ENCODE measurements at places on chromosomes 7 and 10.
A peak's percentile ranks its signal among the peaks of the same experiment; 100 is the strongest.

DNA sequence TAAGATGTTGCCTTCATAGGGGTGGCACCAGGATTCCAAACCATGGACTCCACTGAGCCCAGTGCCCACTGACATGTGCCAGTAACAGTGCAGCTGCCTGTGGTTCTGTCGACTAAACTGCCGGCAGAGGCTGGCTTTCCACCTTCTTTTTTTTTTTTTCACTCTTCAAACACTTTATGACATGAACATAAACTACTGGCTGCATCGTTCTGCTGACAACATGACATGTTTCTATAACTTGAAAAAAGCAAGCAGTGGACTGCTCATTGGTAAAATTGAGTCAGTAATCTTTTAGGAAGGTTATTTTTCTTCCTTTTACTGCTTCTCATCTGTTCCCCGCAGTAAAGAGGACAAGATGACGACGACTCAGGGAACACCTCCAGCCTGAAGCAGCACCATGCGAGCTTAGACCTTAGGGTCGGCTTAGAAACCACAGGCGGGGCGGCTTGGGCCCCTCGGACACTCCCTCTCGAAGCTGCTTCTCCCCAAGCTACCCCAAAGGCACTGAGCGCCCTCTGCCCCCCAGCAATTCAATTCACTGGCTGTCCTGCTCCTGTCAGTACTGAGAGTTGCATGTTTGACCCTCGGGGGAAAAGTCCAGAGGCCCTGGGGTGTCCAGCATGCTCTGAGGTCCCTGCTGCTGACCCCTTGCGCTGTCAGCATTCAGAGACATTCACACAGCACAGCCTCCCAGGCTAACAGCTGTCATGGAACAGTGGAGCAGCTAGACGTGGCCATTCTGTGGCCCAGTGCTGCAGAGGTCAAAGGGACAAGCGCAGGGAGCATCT is 112.5 kb downstream of the EGFR start:
- H3K36me3 ChIP-seq = no peaks in the 10 kb centered on the region
- no peak overlapping the region for H3K27ac ChIP-seq

GRCh38 chr7:38367301-38367890 is 94.0 kb upstream of the TARP start:
- H3K36me3 ChIP-seq = no peaks in the 10 kb centered on the region
- H3K4me1 ChIP-seq = peaks cover 7% of the 10 kb centered on the region
- H3K27ac ChIP-seq = 0 out of 2 replicates have a peak overlapping the region, but pooled peaks have one; percentile 18

DNA sequence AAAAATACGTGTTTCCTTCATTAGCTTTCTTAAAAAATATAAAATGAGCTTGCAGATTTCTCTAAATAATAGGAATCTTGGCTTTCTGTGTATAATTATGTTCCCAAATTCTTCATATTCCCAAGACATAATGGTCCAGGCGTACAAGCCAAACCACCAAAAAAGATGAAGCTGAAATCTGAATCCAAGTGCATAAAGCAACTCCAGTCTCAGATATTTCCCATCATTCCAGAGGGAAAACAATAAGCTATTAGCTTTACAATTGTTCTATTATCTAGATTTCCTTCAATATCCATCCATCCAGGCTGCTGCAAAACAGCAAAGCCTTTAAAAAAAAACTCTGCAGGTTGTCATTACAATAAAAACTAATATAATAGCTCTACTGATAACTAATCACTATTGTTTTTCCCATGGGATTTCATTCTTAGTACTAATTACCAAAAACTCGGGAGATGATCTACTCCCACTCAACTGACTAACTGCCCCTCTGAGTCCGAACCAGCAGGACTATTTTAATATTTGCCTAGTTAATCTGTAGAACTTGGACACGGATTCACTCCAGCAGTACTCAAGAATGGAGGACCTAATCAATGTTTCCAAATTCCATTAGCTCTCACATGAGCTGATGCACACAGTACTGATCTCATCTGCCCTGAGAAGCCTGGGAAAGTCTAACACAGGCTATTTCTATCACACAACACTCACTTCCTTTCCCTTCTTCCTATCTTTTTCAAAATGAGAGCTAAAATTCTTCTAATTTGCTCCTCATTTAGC is 108.9 kb upstream of the ASAH2 start:
- no peak overlapping the region for H3K27ac ChIP-seq
- DNase-seq = no peak
- no peak overlapping the region for H3K4me3 ChIP-seq

DNA sequence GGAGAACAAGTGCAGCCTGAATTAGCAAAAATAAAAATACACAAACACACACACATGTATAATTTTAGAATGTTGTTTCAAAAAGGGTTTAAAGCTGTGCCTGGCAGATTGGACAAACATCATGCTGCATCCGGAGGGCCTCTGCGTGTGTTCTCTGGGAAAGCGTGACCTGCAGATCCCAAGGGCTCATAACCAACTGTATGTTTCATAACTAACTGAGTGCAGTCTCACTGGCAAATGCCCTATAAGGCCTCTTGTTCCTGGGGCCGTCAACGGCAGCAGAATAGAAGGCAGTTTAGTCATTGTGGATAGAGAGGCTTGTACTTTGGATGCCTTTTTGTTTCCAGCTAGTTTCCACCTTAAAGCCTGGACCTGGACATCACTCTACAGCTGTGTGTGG is 243.8 kb upstream of the KIAA1217 start:
- no peak for DNase-seq
- H3K27me3 ChIP-seq = no peaks in the 10 kb centered on the region
- H3K27ac ChIP-seq = no peak overlapping the region
- H3K36me3 ChIP-seq = no peaks in the 10 kb centered on the region
- H3K4me1 ChIP-seq = no peaks in the 10 kb centered on the region

DNA sequence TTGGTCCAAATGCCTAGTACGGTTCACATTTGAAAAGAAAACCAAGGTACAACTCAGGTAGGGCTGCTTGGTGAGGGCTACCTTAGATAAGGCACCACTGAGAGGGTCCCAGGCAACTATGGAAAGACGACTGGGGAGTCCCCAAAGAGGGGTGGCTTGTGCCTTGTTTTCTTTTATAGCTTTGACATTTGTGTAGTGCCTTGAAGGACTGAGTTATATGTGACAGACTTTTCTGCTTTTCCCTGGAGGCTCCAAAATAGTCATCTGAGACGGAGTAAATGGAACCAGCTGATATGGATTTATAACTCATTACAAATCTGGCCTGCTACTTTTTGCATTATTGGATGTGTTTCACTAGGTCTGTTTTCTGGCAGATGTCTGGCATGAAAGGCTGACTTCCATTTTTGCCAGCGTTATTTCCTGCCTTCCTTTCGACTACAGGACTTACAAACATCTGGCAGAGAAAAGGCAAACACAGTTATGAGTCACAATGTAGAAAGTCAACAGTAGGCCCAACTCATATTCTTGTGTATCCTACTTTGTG is 88.2 kb upstream of the IMMP2L start:
- no peak overlapping the region for H3K27ac ChIP-seq
- no peaks in the 10 kb centered on the region for H3K27me3 ChIP-seq
- no peak for DNase-seq

- no peaks in the 10 kb centered on the region for H3K36me3 ChIP-seq
- peaks cover 11% of the 10 kb centered on the region for H3K4me1 ChIP-seq
- H3K4me3 ChIP-seq = no peak overlapping the region
- DNase-seq = no peak
- H3K27me3 ChIP-seq = no peaks in the 10 kb centered on the region
- no peak overlapping the region for H3K27ac ChIP-seq
These were observed 5.4 kb downstream of the BRI3 start for GRCh38 chr7:98286701-98287485.

GRCh38 chr10:11934262-11934661 is 108.3 kb downstream of the UPF2 start:
- no peak for DNase-seq
- H3K36me3 ChIP-seq = peaks cover 25% of the 10 kb centered on the region
- H3K27me3 ChIP-seq = no peaks in the 10 kb centered on the region
- no peak overlapping the region for H3K27ac ChIP-seq
- H3K4me3 ChIP-seq = no peak overlapping the region
- no peaks in the 10 kb centered on the region for H3K4me1 ChIP-seq

DNA sequence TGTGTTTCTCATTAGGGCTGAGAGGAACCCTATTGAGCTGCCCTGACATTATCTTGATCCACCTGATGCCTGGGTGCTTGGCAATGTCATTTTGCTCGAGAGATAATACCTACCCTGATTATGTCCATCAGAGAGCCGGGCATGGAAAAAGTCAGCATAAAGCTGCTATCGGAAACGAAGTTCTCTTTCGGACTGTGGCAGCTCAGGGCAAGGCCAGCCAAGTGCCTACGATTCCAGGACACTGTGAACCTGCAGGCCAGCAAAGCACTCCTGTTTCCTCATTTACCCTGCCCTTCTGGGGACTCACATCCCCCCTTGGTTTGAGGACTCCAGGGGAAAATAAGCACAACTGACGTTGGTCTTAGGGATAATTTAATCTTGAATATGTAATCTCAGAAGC is 25.2 kb upstream of the NPTX2 start:
- H3K36me3 ChIP-seq = no peaks in the 10 kb centered on the region
- no peak for DNase-seq
- H3K27ac ChIP-seq = no peak overlapping the region
- no peak overlapping the region for H3K4me3 ChIP-seq
- no peaks in the 10 kb centered on the region for H3K27me3 ChIP-seq
- H3K4me1 ChIP-seq = no peaks in the 10 kb centered on the region

GRCh38 chr10:91108820-91109219 is 111.6 kb upstream of the PCGF5 start:
- DNase-seq = no peak
- H3K4me3 ChIP-seq = no peak overlapping the region
- H3K4me1 ChIP-seq = no peaks in the 10 kb centered on the region
- no peaks in the 10 kb centered on the region for H3K27me3 ChIP-seq
- H3K36me3 ChIP-seq = no peaks in the 10 kb centered on the region
- H3K27ac ChIP-seq = no peak overlapping the region

- DNase-seq = no peak
- no peak overlapping the region for H3K27ac ChIP-seq
- H3K36me3 ChIP-seq = no peaks in the 10 kb centered on the region
- no peaks in the 10 kb centered on the region for H3K27me3 ChIP-seq
- H3K4me1 ChIP-seq = no peaks in the 10 kb centered on the region
These were observed 46.4 kb upstream of the DPYSL4 start for GRCh38 chr10:132140167-132140925.

GRCh38 chr10:6813306-6813705 is 233.2 kb upstream of the PRKCQ start:
- no peaks in the 10 kb centered on the region for H3K4me1 ChIP-seq
- no peak overlapping the region for H3K27ac ChIP-seq
- no peak overlapping the region for H3K4me3 ChIP-seq
- DNase-seq = no peak

DNA sequence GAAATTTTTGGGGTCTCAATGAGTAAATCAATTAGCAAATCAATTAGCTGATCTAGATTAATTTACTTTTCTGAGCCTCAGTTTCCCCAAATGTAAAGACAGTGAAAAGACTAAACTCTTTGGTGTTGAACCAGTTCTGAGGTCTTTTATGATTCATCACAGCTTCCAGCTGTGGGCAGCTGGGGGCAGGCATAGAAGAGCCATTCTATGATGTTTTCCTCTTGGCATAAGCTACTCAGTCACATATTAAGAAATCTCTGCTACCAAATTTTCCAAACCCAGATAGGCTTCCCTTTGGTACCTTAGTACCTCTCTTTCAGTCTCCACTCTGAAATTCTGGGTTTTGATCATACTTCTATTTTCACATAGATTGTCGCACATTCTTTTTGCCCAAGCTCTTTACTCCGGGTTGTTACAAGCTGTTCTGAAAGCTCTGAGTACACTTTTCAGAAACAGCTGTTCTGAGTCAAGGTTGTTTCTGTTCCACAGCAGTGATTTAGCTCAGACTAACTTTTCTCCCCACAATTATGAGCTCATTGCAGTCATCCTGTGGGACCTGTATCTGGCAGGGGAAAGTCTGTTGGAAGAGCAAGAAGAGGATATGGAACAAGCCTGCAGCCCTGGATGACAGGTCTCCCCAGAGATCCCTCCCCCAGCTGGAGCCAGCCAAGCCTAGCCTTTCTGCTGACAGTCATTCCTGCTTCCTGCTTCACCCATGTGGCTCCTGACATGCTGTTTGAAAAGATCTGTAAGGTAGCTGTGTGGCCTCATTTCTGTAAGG is 599.6 kb upstream of the GHITM start:
- H3K4me1 ChIP-seq = no peaks in the 10 kb centered on the region
- DNase-seq = no peak
- H3K4me3 ChIP-seq = no peak overlapping the region
- no peak overlapping the region for H3K27ac ChIP-seq
- H3K36me3 ChIP-seq = no peaks in the 10 kb centered on the region

DNA sequence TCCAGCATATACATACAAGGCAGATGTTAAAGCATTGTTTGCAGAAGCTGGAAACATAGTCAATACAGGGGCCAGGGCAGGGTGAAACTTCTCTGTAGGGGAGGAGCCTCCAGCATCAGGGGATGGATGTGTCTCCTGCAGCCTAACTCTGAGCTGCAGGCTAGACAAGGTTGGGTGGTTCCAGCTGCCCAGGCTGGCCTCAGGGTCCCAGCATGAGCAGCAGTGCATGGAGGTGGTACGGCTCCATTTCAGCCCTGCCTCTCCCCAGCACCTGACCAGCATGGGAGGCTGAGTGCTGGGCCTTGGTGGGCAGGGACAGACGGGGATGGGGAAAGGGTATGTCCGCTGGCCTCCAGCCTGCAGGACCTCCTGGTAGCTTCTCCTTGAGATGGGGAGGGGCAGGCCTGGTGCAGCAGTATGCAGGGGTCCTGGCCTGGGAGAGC is 7.4 kb upstream of the TBRG4 start:
- peak; percentile 71 for DNase-seq
- H3K4me1 ChIP-seq = peaks cover 26% of the 10 kb centered on the region
- no peaks in the 10 kb centered on the region for H3K36me3 ChIP-seq

DNA sequence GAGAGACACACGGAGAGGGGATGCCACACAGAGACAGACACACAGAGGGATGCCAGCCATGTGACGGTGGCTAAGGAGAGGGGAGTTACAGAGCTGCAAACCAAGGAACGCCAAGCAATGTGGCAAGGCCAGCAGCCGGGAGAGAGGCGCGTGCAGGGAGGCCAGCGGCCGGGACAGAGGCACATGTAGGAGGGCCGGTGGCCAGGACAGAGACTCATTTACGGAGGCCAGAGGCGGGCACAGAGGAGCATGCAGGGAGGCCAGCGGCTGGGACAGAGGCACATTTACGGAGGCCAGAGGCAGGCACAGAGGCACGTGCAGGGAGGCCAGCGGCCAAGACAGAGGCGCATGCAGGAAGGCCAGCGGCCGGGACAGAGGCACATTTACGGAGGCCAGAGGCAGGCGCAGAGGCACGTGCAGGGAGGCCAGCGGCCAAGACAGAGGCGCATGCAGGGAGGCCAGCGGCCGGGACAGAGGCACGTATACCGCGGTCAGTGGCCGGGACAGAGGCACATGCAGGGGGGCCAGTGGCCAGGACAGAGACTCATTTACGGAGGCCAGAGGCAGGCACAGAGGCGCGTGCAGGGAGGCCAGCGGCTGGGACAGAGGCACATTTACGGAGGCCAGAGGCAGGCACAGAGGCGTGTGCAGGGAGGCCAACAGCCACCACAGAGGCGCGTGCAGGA is 40.4 kb downstream of the INSIG1 start:
- H3K4me1 ChIP-seq = no peaks in the 10 kb centered on the region
- DNase-seq = no peak
- H3K27me3 ChIP-seq = no peaks in the 10 kb centered on the region
- no peaks in the 10 kb centered on the region for H3K36me3 ChIP-seq
